ENCODE measurements at places on chromosomes 3 and 15.

- DNase-seq = no peak
Measured at GRCh38 chr3:157491136-157491535, 12.1 kb downstream of the VEPH1 start.

DNA sequence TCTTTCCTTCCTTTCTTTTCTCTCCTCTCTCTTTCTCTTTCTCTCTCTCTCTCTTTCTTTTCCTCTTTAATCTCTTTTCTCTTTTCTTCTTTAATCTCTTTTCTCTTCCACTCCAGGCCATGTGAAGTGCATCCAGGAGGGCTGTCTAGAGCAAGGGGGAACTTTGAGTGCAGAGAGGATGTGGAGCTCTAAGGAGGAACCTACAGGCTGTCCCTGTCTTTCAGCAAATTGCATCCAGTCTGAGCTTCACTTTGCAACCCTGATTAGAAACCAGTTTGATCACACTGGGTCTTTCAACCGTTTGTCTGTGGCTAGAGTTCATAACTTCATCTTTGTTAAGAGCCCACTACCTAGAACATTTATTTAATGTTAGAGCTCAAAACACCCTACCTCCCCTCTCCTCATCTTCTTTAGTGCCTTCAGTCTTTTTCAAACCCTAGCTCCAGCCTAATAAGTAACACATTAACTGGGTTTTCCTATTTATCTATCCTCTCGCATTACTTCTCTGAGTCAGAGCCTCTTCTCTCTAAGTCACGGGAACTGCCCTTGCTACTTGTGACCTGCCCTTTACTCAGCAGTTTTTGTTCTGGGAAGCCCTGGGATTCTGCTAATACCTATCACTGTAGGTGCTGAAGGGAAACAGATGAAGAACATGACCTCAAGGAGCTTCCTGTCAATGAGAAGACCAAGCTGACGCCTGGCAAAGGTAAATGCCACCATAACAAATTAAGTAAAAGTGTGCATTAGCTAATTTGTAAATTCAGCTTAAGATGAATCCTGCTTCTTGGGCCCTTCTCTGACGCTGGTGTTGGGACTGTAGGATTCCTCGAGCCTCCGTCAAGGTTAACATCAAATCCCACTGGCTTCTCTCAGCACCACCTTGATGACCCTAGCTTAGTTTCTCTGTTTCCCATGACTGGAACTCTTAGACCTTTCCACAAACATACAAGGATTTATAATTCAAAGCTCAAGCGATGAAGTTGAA, at the start of gene GCNT3:
TSS of gene GCNT3 (plus strand) at position 508 of the 985 bp plus-strand sequence. CDS start 6,456 bp downstream, outside the sequence.
- DNase-seq = no peak

DNA sequence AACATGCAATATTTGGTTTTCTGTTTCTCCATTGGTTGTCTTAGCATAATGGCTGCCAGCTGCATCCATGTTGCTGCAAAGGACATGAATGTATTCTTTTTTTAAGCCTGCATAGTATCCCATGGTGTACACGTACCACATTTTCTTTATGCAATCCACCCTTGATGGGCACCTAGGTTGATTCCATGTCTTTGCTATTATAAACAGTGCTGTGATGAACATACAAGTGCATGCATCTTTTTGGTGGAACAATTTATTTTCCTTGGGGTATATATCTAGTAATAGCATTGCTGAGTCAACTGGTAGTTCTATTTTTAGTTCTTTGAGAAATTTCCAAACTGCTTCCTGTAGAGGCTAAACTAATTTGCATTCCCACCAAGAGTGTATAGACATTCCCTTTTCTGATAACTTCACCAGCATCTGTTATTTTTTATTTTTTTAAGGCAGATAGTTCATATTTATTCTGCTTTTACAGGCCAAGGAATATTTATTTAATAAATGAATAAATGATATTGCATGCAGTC, 62.4 kb upstream of the NPHP3 start:
- DNase-seq = peak; percentile 60

DNA sequence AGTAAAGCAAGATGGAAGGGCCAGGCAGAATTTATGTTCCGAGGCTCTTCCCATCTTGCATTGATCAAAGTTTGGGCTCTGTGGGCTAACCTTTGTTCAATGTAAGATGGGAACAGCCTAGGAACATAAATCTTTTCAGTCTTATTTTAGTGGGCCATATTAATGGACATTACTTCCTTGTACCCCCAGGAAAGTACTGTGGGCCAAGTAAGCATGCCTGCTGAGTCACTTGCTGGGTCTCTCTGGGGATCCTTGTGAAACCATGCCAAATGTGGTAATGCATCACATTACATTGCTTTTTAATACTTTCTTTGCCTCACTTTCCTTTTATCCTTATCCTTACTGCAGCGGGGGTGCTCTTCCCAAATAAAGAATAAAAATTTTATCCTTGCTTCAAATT, 349.5 kb upstream of the POU1F1 start:
- peak; percentile 3 for DNase-seq

- DNase-seq = no peak
Measured at GRCh38 chr3:106231086-106231485, 362.3 kb upstream of the CBLB start.

- DNase-seq = no peak
Measured at GRCh38 chr3:103170651-103171050, 735.8 kb downstream of the ZPLD1 start.

DNA sequence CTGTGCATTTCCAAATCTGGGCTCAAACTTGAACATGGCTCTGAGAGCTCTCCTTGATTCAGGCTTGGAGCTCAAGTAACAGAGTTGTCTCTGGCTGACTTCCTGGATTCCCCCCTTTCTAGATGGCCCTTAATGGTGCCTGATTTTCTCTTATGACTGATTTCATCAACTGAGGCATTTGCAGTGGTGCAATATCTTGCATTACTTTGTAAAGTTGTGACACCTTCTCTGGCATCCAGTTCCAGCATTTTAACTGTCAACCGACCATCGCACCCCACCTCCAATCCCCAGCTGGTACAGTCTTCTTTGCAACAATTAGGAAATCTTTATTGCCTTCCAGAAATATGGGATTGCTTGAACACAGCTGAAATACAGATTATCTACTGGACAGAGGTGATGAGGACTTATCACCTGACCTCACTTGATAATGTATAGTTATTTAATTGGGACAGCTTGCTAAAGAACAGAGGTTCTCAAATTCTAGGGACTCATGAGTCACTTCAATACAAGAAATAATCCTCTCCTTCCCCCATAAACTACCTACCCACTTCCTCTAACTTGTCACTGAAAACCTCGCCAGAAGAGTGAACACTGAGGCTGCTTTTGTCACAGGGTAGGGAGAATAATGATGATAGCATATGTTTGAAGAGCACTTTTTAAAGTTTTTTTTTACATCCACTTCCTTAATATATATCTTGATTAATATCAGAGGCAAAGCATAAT, 41.8 kb downstream of the FILIP1L start:
- DNase-seq = no peak

- peak; percentile 33 for DNase-seq
Measured at GRCh38 chr3:191499307-191500080, 38.5 kb downstream of the PYDC2 start.

Data from fibroblast of skin of scalp (primary cell).